ENCODE measurements at places on chromosomes 4 and X. TPM values are rescaled to one million over a fixed set of nuclear protein-coding genes. Genes with fewer than 3 reads are reported as not detected.

The LDB2 gene
- total RNA-seq: 363 TPM

GRCh38 chrX:17027931-17028330 lies 81.5 kb downstream of the REPS2 start:
- DNase-seq: no peak

- no peak for DNase-seq
Measured at GRCh38 chrX:73127700-73128241, 48.5 kb upstream of the PABPC1L2A start.

- peak; percentile 3 for DNase-seq
Measured at GRCh38 chr4:22237155-22237751, 278.6 kb downstream of the ADGRA3 start.

DNA sequence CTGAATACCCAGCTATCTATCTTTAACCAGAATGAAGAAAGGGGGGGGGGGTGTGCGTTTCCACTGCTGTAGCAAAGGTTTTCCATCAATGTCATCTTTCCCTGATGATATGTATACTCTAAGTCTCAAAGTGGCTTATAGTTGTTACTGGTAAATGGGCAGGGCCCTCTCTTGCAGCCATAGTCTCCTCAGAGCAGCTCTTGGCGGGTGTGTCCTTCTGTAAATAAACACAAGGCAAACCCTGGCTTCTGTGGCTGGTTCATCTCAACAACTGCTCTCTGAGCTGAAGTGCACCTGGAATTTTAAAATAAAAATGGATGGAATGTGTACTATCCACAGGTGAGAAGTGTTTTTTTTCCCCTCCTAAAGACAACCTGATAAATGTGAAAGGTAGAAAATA lies 57.5 kb upstream of the SCML1 start:
- no peak for DNase-seq

The AMTN gene
- not detected for total RNA-seq

DNA sequence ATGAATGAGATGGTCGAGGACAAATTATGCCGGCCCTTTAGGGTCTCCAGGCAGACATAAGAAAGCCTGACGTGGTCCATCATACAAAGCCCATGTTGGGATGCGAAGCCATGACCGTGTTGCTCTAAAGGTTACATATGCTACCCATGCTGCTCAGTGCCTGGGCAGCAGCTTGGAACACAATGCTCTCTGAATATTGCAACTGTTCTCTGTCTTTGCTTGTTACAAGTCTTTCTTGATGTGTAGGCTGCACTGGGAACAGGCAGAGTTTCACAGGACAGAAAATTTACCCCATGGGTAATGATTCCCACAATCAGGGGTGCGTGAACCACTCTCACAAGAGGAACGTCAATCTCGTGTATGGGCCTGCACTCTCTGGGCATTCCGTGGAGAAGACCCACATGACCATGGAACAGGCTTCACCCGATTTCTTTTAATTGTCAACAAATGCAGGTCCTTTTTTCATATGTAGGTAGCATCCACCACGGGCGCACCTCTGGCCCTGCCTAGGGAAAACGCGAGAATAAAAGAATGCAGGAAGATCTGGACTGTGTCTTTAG lies 66.3 kb downstream of the NBDY start:
- no peak for DNase-seq

GRCh38 chrX:153766871-153767673 lies 3.0 kb downstream of the PLXNB3 start:
- DNase-seq: no peak

DNA sequence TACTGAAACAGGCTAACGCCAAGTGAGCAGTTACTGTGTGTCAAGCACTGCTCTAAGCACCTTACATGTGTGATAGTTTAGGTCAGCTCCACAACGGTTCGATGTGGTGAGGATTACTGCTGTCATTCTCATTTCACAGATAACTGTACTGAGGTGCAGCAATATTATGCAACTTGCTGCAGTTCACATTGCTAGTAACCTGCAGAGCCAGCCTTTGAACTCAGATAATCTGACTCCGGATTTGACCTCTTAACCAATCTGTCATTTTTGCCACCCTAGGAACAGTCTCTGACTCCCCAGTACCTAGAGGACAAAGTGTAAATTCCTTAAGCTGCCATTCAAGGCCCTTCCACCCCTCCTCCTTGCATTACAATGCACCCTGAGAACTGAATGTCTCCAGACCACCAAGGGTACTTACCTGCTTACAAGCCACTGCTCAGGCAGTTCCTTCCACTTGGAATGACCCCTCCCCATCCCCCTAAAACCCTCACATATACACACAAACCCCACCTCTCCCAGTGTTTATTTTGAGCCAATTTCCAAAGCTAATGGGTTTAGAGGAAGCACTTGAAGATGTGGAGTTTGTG lies 24.9 kb downstream of the EFNB1 start:
- DNase-seq: no peak

DNA sequence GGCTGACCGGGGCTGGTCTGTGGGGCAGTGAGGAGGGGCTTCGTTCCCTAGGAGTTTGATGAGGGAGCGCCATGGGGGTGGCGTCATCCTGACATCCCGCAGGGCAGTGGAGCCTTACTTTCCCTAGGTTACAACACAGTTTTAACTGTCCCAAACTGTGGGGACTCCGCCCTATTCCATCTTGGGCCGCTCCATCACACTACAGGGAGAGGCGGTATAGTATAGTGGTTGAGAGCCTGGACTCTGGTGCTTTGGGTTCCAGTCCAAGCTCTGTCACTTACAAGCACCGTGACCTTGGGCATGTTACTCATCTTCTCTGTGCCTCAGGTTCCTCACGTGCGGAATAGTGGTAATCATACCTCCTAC lies 44.2 kb downstream of the ZNF185 start:
- DNase-seq: no peak

GRCh38 chr4:7734651-7735260 lies 204.9 kb downstream of the AFAP1 start:
- no peak for DNase-seq

Measured in lung microvascular endothelial cell (primary cell).